CD4-positive, CD25-positive, alpha-beta regulatory T cell (primary cell): ENCODE measurements at places on chromosomes 7 and 10.

- DNase-seq: no peak
Measured at GRCh38 chr10:61639952-61640351, 22.8 kb upstream of the CABCOCO1 start.

GRCh38 chr7:4831723-4832495 lies 29.9 kb downstream of the PAPOLB start:
- no peak for DNase-seq

GRCh38 chr10:97018251-97019212 lies 167.2 kb downstream of the SLIT1 start:
- DNase-seq: no peak

DNA sequence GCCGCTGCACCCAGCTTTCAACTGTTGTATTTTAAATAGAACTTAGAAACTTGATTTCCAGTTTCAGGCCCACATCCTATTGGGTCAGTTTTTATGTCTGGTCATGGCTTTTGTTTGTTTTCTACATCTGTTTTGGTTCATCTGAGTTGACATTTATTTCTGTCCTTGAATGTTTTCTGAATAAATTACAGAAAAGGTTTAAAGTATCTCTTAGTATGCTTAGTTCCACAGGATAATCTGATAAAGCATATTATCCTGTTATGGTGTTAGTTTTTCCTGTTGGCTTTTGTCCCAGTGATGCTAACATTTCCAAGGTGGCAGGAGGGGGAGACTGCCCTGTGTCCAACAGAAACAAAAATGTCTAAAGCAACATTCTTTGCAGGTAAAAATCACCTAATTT lies 733.2 kb downstream of the INHBA start:
- DNase-seq: no peak

DNA sequence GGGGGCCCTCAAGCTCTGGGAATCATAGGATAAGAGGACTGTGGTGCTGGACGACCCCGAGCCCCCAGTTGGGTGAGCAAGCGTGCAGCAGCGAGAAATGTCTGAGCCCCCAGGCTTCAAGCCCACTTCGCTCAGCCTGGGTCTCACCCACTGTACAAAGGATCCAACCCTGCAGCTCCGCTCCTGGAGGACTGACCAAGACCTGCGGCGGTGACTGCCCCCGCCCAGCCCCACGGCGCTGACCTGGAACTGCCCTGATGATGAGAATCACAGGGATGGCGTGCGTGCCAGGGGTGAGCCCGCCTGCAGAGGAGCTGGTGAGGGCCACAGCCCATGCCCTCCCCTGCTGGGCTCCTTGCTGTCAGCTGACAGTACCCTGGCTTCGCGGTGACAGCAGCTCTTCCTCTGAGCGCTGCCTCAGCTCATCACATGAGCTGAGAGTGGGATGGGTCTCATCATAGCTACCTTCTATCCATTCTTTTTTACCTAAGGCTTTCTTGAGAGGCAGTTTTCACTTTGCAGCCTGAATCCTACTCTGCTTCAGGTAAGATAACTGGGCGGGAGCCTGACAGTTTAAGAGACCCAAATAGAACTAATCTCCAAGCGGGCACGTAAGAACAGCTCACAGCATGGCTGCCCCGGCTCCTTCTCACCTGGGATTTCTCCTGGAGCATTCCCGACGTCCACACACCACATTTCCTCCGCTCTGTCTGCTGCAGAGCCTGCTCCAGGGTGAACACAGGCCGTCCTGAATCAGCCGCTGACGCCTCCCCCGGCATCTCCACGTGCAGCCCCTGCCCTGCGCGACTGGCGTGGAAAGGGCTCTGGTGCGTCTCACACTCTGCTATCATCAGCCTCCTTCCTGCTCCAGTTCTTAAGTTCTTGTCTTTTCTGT lies 329.9 kb downstream of the PTPRN2 start:
- no peak for DNase-seq

DNA sequence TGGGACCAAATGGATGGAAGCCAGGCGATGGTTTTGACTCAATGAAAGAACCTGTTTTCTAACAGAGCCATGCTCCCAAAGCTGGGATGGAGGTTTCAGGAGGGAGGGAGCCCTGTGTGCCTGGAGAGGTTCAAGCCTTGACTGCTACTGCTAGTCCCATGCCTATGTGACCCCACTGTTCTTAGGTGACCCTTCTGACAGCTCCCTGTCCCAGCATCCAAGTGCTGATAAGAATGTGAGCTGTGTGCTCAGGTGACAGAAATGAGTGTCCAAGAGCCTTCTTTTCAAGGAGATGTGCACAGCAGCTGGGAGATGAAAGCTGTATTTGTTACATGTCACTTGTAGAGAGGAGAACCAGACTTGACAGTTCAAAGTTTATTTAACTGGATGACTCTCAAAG lies 595.4 kb downstream of the GALNT17 start:
- no peak for DNase-seq

DNA sequence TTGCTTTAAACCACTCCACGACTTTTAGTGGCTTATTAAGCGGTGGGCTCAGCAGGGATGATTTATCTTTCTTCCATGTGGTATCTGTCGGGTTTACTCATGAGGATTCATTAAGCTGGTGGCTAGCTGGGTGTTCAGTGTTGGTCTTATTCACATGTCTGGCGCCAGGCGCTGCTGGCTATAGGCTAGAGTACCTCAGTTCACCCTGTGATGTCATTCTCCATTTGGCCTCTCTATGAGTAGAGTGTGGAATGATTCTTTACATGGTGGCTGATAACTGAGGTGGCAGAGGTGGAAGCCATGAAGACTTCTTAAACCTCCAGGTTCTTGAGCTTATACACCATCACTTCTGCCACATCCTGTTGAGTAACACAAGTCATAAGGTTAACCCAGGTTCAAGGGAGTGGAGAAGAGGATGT lies 115.4 kb downstream of the MLLT10 start:
- peak; percentile 72 for DNase-seq

GRCh38 chr7:30459591-30460245 lies 18.9 kb downstream of the NOD1 start:
- no peak for DNase-seq

DNA sequence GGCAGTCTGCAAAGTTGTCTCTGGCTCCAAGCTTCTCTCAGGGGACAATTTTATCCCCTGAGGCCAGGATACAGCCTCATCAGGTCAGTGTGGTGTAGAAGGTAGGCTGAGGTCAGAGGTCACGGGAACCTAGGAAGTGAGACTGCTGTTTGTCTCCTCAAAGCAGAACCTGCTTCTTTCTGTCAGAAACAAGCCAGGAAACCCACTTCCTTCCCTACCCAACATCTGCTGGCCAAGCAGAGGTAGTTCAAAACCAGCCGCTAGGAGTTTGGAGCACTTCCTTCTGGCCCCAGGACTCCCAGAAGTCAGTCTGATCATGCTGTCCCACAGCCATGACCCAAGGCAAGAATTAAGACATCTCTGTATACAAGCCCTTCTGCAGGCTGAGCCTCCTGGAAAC lies 12.2 kb downstream of the CLRN3 start:
- peak; percentile 49 for DNase-seq

- DNase-seq: no peak
Measured at GRCh38 chr10:131175891-131176290, 135.6 kb downstream of the TCERG1L start.

- peak; percentile 19 for DNase-seq
Measured at GRCh38 chr10:97428572-97428981, 2.6 kb downstream of the PGAM1 start.

DNA sequence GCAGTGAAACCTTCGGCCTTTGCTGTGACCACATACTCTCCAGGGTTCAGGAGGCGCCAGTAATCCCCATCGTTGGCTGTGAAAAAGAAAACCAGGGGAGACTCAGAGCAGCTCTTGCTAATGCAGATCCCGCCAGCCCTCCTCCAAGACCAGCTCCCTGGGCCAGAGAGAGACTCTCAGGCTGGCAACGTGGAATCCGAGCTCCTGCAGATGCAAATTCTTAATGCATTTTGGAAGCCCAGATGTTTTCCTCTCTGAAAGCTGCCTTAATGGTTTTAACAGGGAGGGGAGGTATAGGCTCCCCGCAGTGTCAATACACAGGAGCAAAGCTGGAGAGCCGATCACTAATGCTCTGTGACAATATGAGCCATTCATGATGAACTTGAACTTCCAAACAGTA lies 80.8 kb downstream of the GPR26 start:
- DNase-seq: no peak

DNA sequence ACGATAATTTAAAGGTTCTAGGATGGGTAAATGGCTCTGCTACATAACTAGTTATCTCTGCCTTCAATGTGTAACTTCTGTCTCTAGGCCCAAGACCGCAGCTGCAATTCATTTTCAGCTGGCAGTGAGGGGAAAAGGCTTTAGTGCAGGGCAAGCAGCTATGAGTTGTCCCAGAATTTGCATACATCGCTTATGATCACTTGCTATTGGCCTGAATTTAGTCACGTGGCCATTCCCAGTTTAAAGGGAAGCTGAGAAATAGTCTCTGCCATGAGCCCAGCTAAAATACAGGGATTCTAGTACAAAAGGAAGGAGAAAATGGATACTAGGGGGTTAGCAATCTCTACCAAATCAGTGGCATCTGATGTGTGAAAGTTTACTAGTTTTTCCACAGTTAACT lies 145.8 kb upstream of the IMMP2L start:
- DNase-seq: no peak

DNA sequence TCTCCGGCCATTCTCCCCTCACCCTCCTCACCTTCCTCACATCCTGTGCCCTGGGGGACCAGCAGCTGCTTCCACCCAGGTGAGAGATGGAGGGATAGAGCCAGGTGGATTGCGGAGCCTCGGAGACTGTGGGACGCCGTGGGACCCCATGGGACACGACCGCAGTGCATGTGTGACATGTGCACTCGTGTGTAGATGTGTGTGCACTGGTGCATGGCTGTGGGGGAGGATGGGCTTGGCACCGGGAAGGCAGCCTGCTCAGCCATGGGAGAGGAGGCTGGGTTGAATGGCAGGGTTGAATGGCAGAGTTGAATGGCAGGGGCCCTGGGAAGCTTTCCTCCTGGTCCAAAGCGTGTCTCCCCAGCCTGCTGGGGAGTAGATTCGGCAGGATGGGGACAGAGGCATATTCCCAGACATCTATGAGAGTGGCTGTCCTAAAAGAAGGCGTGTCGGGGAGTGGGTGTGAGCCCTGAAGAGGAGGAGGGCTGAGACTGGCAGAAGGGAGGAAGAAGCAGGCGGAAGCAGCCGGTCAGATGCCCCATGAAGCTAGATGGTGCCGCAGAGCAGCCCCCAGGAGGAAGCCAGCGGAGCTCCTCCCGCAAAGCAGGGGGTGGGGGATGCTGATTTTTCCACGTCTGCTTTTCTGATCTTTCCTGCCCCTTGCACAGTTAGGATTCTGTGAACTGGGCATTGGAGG lies 815 bp downstream of the GIMAP8 start:
- DNase-seq: peak; percentile 64

GRCh38 chr7:70389531-70390151 lies 742.3 kb upstream of the GALNT17 start:
- no peak for DNase-seq

DNA sequence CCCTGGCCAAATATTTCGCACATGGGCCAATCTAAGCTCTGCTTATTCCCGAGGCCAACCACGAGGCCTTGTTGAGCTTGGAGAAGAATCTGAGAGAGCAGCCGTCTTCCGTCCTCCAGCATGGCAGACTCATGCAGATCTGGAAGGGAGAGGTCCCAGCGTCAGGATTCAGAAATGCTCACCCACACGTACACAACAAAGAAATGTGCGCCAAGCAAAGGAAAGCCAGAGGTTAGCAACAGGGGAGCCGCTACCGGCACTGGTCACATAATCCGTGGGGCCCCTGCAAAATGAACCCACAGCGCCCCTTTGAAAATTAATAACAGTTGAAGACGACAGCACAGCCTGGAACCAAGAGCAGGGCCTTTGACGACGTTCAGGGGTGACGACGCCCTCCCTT lies 25.4 kb upstream of the PRKAG2 start:
- DNase-seq: no peak

DNA sequence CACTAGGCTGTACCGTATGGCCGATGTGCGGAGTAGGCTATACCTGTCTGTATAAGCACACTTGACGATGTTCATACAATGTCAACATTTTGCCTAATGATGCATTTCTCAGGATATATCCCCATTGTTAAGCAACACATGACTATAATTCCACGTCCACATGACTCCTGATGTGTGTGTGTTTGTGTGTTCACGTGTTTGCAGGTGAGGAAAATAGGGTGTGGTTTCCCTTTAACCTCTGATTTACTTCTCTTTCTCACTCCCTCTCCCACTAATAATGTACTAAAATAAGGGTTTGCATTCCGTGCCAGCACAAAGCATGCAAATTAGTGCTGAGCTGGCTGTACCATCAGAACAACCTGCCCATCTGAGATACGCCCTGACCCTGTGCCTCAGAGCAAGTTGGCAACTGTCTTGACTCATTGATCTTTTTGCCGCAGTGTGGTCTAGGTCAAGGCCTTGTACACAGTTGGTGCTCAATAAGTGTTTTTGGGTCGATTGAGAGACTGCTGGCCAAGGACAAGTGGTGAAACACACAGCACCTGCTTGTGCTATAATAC lies 64.6 kb upstream of the DOCK1 start:
- DNase-seq: no peak

DNA sequence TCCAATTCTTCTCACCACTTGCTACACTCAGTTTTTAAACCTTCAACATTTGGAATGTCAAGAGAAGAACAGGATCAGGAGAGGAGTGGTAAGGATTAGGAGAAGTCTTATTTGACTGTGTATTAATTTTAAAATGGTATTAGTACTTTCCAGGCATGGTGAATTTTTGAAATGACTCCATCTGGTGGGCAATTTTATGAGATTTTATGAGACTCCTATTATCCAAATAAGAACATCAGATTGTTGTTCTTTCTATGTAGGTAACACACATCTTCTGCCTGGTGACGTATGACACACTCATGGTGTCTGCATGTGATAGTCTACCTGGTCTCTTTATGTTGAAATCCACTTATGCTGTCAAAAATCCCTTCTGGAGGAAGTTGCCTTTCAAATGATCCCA lies 51.0 kb downstream of the SLC13A1 start:
- no peak for DNase-seq

DNA sequence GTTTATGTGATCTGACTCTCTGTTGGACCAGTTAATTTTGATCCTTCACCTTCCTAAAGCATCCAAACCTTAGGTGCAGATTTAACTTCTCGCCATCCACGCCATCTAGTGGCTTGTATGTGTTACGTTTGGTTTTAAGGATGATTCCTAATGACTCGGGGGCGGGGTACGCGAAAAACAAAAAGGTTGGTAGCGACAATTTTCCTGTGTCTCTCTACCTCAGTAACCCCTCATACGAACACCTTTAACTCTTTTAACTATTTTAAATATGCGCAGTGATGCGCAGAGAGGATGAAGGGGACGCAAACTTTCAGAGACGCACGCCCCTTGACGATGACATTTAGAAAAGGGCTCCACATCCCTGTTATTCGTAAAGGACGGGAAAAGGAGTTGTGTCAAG lies 714 bp upstream of the KCND2 start:
- DNase-seq: no peak

- no peak for DNase-seq
Measured at GRCh38 chr10:36534471-36535002, 590.9 kb upstream of the ANKRD30A start.

DNA sequence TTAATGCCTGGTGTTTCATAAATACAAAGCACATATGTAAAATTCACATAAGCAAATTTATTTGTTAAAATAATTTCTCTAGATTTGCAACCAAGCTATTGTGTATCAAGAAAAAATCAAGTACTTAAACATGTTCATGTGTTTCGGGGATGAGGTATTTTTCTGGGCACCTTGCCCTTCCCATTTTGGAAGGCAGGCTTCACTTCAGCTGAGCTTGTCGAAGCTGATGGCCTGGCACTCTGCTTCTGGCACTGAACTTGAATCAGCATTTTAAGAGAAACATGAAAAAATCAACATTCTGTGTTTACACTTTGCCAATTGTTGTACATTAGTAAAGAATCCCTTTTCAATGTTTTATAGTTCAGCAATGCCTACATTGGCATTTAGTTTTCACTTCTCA lies 179.1 kb upstream of the STEAP4 start:
- no peak for DNase-seq
